ENCODE measurements at places on chromosomes 1 and 21. TPM values are rescaled to one million over a fixed set of nuclear protein-coding genes. Genes with fewer than 3 reads are reported as not detected.

GRCh38 chr1:211490821-211491415 lies 1.0 kb downstream of the RD3 start:
- DNase-seq, result no peak

- DNase-seq, result no peak
Measured at GRCh38 chr1:116902027-116902426, 7.7 kb upstream of the PTGFRN start.

DNA sequence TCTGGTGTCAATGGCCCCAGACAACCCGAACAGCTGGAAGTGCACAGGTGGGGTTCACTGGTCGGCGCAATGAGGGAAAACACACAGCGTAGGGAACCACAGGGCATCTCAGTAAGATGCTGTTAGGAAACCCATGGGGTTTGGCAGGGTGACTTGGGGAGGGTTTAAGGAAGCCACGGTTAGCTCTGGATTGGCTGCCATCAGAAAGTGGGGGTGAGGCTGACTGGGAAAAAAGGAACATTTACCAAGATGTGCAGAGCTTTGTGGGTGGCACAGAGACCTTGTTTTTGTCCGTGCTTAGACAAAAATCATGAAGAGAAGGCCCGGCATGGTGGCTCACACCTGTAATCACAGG lies 11.0 kb downstream of the ALDH4A1 start:
- DNase-seq, result no peak

DNA sequence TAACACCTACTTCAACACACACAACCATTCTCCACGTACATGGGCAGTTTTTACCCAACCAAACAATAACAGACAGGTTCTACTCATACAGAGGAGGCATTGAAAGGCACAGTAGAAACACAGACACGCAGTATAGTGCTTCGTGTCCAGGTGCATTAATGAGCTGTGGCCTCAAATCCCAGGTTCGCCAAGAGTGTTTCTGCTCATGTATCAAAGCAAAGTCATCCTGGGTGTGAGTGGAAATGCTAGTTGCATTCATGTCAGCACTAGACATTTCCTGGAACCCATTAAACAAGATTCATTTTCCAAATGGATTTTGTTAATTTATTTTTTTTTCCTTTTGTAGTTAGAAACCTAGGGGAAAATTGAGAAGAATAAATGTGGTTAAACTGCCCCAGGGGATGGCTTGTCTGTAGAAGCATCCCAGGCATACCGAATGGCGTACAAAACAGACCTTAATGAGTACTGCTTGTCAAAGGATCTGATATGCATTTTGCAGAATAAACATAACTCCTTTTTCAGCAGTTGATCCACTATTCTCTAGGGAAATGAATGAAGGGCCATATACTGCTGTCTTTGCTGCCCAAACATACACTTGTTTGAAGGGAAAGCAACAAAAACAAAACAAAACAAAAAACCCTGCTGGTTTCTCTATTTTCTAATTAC lies 298.6 kb upstream of the ST6GALNAC5 start:
- no peak for DNase-seq

DNA sequence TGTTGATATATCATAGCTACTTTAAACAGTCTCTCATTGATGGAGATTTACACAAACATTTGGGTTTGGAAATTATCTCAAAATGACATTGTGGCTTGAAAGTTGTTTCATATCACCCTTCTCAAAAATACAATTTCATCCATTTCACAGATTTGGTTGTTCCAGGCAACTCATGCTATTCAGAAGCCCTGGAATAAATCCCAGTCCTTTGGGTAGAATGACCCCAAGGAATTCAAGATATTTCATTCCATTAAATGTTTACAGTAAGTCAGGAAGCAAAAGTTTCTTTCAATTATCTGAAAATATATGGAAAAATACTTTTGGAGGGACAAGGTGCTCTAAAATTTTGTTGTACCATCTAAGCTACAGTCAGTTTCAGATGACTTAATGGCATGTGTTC lies 27.1 kb downstream of the MPZL1 start:
- DNase-seq, result no peak

DNA sequence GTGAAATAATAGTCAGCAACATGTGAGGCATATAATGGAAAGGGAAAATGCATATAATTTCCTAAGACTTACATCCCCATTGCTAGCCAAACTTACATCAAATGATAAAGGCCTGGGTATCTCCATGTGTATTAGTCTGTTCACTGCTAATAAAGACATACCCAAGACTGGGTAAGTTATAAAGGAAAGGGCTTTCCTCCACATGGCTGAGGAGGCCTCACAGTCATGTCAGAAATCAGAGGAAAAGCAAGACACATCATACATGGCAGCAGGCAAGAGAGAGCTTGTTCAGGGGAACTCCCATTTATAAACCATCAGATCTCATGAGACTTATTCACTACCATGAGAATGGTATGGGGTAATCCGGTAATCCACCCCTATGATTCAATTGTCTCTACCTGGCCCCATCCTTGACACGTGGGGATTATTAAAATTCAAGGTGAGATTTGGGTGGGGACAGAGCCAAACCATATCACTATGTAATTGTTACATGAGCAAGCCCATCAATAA lies 161.5 kb upstream of the SAMSN1 start:
- no peak for DNase-seq

GRCh38 chr1:241396747-241397681 lies 40.0 kb upstream of the RGS7 start:
- no peak for DNase-seq

- DNase-seq, result no peak
Measured at GRCh38 chr21:45846373-45847160, 135.0 kb upstream of the COL6A1 start.

- DNase-seq, result no peak
Measured at GRCh38 chr1:55010887-55011217, 12.1 kb downstream of the BSND start.

GRCh38 chr1:68016381-68016780 lies 34.0 kb downstream of the DIRAS3 start:
- no peak for DNase-seq

GRCh38 chr1:40774266-40774998 lies 9.2 kb upstream of the KCNQ4 start:
- no peak for DNase-seq

- no peak for DNase-seq
Measured at GRCh38 chr1:217134857-217135568, 411.8 kb upstream of the ESRRG start.

DNA sequence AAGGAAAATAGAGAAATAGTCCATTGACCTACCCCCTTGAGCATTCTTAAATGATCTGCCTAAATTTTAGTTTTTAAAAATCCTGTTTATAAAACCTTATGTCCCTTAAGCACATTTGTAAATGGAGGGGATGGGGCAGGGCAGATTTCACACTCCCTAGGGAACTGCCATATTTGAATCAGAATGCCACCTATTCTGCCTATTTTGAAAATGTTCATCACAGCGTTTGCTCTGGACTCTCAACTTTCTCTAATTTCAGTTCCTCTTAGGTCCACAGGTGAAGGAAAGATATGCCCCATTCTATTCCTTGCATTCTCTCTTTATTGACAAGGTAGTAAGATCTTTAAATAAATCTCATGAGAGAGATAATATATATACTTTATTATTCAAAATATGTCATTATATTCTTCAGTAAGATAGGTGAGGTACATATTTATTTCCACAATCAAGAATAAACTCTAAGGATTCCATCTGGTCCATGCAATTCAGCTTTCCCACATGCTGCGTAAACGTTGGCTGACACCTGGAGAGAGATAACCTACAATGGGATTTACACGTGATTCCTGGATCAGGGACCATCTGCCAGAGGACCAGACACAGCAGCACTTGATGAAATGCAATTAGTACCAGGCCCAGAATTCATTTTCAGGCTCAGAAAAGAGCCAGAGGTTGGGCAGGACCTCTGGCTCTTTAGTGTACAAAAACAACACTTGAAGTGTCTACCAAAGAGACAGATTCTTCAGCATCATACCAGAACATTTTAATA lies 1.2 kb upstream of the LPGAT1 start:
- no peak for DNase-seq

DNA sequence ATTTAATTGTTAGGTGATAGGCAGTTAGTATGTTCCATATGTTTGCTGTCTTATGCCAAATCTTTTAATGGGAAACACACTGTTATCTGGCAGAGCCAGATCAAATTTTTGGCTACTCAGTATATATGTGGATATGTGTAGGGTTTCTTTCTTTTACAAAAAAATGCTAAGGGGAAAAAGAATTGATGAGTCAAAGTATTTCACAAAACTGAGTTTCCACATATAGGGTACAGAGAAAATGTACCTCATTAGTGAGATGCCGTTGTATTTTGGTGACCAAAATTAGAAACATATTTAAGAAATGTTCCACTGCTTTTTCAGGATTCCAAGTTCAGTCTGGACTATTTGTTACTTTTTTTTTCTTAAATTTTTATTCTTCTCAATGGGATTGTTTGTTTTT lies 201.2 kb upstream of the PTGFR start:
- DNase-seq, result no peak

DNA sequence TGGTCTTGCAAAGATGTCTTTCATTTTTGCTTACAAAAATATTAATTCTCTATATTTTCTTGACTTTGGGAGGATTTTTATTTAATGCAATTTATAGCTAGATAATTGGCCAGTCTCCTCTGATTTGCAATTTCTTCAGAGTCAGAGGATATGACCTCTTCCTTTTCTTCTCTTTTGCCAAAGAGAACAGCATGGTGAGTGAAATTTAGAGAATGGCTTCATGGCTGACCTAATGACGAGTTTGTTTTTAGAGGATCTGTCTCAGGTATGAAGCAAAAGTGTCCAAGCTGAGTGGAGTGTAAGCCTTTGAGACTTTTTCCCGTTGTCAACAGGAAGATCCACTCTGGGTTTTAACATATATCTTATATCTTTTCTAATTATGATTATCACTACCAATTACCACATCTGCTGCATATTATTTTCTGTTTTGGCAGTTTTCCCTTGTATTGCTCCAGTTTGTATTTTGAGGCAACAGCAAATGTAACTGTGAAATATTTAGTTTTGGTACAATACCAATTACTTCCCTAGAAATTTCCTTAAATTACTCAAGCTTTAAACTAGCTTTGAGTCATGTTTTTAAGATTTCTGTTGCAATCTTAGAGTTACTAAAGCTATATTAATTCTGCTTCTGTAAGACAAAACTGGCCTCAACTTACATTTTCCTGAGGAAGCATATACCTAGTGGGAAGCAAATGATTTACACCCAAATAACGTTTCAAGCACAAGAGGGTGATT lies 332.8 kb upstream of the ZRANB2 start:
- DNase-seq, result no peak

GRCh38 chr1:46497020-46497419 lies 7.4 kb downstream of the DMBX1 start:
- no peak for DNase-seq

GRCh38 chr1:229209816-229210215 lies 61.1 kb upstream of the RAB4A start:
- no peak for DNase-seq

- no peak for DNase-seq
Measured at GRCh38 chr21:37008724-37009123, 2.2 kb downstream of the RIPPLY3 start.

- DNase-seq, result no peak
Measured at GRCh38 chr1:54180701-54181360, 19.0 kb downstream of the CYB5RL start.

DNA sequence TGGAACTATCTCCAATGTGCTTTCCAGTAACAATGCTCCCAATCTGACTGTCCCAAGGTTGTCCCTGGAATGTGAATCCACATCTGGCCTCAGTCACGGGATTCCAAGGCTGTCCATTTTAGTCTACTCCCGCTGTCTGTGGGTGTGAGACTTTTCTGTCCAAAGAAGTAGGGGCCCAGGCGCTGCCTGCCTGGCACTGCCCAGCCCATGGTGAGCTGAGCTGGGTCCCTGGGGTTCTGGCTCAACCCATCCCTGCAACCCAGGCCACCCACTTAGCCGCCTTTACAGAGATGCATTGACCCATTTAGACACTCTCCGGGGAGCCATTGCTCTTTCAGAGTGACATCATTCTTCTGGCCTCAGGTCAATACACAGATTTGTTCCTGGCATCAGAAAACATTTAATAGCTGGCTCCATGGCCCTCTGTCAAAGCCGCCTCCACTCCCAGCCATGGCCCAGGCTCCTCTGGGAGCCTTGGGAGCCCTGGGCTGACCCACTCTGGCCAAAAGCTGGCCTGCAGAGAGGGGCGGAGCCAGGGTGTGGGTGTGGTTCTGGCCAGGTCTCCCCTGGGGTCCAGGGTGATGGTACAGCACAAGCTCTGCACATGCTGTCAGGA lies 47.2 kb upstream of the PAX7 start:
- DNase-seq, result no peak

- no peak for DNase-seq
Measured at GRCh38 chr1:188194916-188195315, 1366.2 kb downstream of the PLA2G4A start.

The CCDC17 gene
- polyA plus RNA-seq, result 0.97 TPM

The PADI1 gene
- 0.04 TPM for polyA plus RNA-seq

The KCNC4 gene
- 4.0 TPM for polyA plus RNA-seq

The CASZ1 gene
- polyA plus RNA-seq, result 14.6 TPM

The RHD gene
- 0.56 TPM for polyA plus RNA-seq

The TP73 gene
- polyA plus RNA-seq, result 0.45 TPM

The OLIG2 gene
- polyA plus RNA-seq, result not detected

The TMPRSS15 gene
- polyA plus RNA-seq, result 0.31 TPM

The HSPB7 gene
- polyA plus RNA-seq, result 2.7 TPM

The RO60 gene
- polyA plus RNA-seq, result 38.0 TPM

The ATP6V1G3 gene
- polyA plus RNA-seq, result 6.7 TPM

The RAP1GAP gene
- 16.9 TPM for polyA plus RNA-seq

The GNG4 gene
- polyA plus RNA-seq, result 2.9 TPM

The NTMT2 gene
- not detected for polyA plus RNA-seq
